NCI-H748 treated with DMSO at 0.1 percent for 48 hours (cell line): ENCODE measurements at places on chromosomes 4 and X.
A peak's percentile ranks its signal among the peaks of the same experiment; 100 is the strongest.

DNA sequence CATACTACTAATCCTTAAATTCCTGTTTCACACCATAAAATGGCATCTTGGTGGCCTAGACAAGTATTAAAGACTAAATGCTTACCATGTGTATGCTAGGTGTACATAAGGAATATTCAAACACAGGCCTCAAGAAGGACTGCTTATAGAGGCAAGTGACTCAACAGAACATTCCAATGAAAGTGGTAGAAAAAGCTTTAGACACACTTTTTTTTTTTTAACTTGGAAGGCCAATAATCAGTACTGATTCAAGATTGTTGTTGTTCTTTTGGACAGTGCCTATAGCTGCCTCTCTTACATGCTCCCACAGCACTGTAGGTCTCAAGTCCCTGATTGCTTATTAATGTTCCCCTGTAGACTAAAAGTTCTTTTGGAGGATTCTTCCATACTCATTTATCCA lies 77.6 kb downstream of the FBXL5 start:
- no peak for DNase-seq

- DNase-seq = no peak
Observed at GRCh38 chr4:106582103-106582502, 213.5 kb upstream of the GIMD1 start.

GRCh38 chr4:93031431-93032098 lies 727.8 kb downstream of the GRID2 start:
- no peak for DNase-seq

- DNase-seq = no peak
Observed at GRCh38 chrX:2829469-2830246, 928 bp downstream of the GYG2 start.

- no peak for DNase-seq
Observed at GRCh38 chr4:114257501-114257900, 278.1 kb upstream of the ARSJ start.

DNA sequence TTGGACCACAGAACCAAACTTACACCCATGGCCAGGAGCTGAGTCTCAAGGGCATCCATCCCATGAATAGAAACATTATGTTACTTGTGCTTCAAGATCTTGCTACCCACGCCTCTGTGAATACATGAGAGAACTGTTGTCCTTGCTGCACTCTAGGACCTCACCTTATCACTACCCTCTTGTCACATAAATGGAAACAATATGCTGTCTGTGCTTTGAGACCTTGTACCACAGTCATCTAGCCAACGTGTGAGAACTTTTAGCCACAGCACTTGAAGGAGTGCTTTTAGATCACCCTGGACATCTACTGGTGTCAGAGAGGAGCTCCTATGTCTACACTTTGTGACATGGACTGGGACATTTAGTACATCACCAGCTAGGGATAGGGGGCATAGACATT lies 30.7 kb upstream of the HUWE1 start:
- DNase-seq = no peak

DNA sequence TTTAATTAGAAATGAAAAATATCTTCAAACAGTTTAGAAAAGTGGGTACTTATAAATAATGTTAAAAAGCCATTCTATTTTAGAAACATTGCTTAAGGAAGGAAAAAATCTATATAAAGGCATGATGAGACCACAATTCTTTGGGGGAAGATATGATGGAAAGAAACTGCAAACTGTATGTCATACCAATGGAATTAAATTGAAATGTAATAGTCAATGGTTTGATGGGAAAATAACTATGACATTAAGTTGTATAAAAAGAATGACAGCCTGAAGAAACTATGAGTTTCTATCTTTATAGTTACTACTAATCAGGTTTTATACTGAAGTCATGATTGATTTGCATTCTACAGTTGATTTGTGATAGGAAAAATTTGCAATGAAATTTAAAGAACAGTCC lies 40.3 kb upstream of the CAMK2D start:
- DNase-seq = no peak

DNA sequence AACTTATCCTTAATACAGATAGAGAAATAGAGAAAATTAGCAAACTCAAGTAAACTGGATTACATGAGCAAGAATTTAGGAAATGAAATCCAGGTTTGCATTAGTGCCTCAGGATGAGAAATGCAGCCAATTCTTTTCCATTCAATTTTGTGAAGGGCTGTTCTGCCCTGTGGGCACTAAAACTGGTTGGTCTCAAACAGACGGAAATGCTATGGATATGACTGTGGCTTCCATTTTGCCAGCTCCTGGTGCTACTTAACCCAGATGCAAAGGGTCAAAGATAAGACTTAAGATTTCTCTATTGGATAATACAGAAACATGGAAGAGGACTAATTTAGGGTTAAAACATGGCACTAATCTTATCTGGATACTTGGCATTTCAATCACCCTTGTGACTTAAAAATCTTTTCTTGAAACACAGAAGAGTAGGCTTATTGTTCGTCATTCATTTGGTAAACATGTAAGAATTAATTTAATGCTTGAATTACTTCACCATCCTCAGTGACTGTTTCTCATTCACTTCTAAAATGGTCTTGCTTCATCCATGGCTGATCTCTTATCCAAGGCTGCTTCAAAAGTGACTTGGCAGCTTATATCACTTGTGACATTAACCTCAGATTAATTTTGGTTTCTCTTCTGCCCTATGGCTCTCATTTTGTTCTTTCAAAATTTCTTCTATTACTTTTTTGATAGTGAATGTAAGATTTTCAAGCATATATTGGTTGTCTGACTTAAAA lies 1008.7 kb downstream of the GLUD2 start:
- DNase-seq = no peak

DNA sequence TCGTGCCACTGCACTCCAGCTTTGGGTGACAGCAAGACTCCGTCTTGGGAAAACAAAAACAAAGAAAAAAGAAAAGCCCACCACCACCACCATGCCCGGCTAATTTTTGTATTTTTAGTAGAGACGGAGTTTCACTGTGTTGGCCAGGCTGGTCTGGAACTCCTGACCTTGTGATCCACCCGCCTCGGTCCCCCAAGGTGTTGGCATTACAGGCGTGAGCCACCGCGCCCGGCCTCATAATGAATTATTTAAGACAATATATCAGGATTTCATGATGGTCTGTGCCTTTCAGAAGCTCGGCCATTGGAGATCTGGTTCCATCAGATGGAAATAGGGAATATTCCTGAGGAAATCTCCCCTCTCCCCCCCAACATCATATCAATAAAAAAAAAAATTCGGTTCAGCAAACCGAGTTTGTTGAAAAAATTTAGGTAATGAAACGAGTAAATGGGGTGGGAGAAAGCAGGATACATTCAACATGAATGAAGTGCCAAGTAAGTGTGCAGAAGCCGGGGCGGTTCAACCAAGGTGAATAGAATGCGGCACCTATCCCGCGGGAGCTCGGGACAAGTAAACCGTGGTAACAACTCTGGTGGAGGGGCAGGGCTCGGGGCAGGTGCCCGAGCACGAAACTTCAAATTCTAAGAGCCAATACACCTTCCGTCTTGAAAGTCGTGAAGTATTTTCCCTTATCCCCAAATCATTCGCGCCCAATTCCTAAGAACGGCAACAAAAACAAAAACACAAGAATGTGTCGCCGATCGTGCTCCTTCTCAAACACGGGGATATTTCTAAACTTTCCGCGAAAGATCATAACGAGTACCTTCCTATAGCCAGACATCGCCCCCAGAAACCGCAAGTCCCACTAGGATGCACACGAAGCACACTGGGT lies 773 bp upstream of the TXLNG start:
- no peak for DNase-seq

DNA sequence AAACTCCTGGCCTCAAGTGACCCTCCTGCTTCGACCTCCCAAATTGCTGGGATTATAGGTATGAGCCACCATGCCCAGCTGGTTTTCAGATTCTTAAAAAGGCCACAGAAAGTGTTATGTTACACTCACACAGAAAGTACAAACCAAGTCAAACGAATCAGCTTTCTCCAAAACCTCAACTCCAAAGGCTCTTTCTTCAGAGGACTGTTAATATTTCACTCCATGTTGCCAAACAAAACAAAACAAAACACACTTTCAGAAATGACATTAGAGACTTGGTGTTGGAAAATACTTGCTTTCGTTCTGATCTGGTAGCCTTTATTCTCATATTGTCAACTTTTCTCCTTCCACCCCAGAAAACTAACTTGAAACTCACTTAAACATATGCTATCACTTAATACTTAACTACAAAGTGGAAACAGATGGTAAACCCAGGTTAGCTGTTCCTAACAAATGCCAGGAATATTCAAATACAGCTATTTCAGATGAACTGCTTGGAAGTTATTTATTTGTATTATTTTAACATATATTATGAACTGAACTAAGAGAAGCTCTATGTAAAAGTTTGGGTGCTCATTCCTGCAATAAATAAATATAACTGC lies 34.7 kb downstream of the RLIM start:
- DNase-seq = no peak

GRCh38 chr4:137703195-137703594 lies 170.9 kb upstream of the PCDH18 start:
- DNase-seq = peak; percentile 41

DNA sequence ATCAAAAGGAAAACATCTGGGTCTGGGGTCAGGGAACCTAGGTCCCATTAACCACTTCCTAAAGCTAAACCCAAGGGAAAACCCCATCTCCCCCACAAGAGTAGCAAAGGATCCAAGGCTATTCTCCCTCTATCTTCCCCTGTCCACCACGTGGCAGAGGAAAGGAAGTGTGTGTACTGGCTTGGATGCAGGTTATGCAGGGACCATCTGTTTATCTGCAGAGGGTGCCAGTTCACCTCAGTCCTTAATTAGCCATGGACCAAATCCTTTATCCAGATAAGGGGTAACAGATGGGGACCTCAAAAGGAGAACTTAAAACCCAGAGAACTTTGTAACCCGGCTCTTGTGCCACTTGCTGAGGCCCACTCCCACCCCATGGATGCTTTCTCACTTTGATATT lies 135.3 kb downstream of the ZNF518B start:
- DNase-seq = no peak

- no peak for DNase-seq
Observed at GRCh38 chrX:17844236-17844635, 16.9 kb downstream of the RAI2 start.

- no peak for DNase-seq
Observed at GRCh38 chrX:40867352-40867751, 132.0 kb upstream of the MED14 start.

DNA sequence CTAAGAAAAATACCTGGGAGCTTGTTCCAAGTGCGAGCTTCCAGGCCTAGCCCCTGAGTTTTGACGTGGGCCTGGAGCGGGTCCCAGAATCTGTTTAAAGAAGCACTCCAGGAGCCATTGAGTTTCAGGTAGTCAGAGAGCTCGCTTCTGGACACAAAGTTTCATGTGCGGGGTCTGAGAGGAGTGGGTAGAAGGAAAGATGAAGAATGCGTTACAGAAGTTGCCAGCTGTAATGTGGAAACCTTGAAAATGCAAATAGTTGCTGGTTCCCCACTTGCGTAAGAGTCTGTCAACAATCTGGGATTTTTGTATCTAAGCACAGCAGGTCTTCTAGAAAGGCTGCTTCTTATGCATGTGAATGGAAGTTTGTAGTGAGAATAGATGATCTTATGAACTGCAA lies 77.5 kb upstream of the CLCN4 start:
- no peak for DNase-seq

GRCh38 chrX:41259516-41259915 lies 74.4 kb upstream of the DDX3X start:
- DNase-seq = no peak

DNA sequence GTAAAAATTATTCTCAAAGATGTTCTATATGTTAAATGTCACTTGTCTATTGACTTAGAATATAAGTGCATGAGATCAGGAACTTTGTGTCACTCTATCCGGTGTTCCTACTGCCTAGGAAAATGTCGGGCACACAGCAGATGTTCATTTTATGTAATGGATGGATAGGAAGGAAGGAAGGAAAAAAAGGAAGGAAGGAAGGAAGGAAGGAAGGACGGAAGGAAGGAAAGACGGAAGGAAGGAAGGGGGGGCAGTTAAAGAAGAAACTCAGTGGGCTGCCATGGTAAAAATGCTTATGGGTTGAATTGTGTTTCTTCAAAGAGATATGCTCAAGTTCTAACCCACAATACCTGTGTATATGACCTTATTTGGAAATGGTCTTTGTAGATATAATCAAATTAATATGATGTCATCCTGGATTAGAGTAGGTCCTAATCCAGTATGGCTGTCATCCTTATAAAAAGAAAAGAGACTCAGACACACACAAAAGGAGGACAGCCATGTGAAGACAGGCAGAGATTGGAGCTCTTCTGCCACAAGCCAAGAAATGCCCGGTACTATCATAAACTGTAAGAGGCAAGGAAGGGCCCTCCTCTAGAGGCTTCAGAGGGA lies 86.3 kb downstream of the COL25A1 start:
- DNase-seq = no peak

- no peak for DNase-seq
Observed at GRCh38 chr4:95421869-95422268, 126.9 kb downstream of the UNC5C start.

- DNase-seq = no peak
Observed at GRCh38 chr4:78565971-78566372, 14.4 kb downstream of the ANXA3 start.

DNA sequence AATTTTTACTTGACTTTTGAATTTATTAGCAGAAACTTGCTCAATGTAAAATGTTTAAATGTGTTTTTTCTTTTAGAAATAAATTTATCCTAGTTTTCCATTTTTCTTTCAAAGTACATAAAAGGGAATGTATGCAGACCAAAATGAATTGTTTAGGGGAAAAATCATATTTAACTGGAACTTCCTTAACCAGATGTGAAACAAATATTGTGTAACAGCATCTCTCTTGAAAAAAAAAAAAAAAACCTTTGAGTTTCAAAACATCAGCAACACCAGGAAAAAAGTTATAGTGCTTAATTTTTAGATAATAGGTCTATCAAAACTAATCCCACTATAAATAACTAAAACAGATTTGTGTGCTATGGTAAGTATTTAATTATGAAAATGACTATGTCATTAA lies 14.5 kb upstream of the CCNA2 start:
- no peak for DNase-seq

DNA sequence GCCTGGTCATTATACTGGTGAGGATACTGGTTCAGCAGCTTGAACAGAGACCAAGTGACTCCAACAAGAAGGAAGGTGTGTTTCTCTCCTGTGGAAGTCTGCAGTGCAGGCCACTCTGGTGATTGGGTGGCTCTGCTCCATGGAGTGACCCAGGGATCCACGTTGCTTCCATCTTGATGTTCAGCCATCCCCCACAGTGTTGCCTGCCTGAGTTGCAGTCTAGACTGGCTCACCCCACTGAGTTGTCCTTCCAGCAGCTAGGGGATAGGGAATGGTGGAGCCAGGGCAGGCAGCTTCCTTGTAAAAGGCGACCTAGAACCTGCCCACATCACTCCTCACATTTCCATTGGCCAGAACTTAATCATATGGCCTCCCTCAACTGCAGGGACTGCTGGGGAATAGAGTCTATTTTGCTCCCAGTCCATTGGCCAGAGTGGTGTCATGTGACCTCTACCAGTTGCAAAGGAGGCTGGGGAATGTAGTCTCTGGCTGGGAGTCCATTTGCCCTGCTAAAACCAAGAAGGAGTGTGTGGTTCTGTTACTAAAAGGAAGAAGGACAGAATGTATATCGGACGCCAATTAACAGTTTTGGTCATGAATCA lies 8.0 kb downstream of the MAN2B2 start:
- no peak for DNase-seq
